ENCODE measurements at places on chromosomes 2 and 18.

DNA sequence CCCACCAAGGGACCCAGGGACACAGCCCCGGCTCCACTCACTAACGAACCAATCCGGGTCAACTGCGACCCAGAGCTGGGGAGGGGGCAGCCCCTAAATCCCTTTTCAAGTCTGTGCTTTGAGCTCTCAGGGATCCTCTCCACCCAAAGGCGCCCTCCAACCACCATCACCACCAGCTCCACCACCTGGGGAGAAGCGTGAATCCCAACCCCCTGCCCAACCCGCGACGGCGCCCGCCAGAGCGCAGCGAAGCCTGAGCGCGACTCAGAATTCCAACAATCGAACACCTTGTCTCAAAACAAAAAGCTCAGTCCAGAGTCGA lies 497 bp downstream of the DSC3 start:
- DNase-seq = no peak

- no peak for DNase-seq
Observed at GRCh38 chr2:74991977-74992376, 33.5 kb downstream of the POLE4 start.

- no peak for DNase-seq
Observed at GRCh38 chr18:23189768-23190661, 54.7 kb downstream of the CABLES1 start.

DNA sequence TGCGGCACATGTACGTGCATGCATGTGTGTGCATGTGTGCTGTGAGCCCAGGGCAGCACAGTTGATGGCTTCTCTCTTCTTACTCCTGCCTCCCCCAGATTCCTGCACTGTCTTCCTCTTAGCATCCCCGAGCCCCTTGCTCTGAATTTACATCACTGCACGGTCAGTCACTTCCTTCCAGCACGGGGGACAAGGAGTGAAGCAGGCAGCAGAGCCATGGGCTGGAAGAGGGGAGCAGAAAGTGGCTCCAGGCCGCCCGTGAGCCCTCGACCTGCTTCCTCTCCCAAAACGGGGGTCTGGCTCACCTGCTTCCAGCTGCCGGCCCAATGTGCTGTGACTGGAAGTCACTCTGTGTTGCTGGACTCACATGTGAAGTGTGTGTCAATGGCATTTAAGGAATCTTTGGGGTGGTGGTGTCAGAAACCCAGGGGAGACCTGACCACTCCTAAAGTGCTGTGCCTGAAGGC lies 106.1 kb downstream of the FAM210A start:
- DNase-seq = no peak

DNA sequence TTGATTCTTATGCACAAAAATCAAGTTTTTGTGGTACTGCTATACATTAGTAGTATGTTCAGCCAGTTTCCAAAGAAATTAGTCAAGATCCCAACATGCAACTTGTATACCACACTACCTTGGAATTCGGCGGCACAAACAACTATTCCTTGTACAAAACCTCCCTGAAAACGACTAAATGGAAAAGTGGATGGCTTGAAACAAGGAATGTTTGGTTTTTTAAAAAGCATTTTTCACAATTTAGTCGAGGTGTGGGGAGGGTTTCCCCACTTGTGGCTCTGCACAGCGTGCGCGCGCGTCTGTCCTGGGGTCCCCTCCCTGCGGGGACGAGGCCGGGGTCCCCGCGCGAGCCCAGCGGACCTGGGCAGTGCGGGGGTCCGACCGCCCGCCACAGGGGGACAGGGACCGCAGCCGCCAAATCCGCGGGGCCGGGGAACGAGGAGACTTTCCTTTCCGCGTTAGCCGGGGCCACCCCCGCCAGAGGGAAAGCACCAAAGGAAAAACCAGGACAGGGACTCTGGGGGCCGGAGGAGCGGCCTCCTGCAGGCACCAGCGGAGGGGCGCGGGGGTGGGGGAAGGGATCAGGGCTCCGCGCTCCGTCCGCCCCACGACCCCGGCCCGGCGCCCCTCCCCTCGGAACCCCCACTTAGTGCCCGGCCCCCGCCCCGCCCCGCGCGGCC lies 534 bp upstream of the SOCS6 start:
- no peak for DNase-seq

DNA sequence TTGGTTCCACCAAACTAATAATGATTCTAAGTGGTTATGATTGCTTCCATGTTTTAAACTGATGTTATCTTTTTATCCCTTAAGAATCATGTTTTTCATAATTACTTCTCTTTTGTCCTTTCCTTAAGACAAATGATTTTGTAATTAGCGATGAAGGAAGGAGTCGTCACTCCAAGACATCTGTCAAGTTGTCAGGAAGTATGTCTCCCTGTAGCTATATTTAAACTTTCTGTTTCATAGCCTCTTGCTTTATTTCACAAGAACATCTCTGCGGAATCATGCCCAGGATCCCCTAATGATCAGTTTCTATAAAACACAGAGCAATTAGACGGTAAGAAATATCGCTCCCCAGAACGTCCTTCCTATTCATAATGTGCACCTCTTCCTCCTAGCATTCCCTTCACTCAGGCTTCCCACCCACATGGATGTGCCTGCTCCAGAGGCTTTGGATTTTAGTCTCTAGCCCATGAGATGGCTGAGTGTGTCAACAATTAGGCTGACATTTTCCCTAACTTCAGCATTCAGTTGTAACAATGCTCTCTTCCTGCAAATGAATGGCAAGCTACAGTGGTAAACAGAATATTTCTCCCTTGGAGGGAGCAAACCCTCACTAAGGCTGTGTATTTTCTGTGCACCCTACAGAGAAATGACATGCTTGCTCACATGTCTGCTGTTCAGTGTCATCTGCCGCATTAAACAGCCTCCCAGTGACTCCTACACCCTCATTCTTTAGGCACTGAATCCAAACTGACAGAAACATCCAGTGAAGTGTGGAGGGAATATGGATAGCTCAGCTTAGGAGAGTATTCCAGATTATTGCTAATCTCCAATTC lies 879.6 kb upstream of the CELF4 start:
- no peak for DNase-seq

GRCh38 chr2:54310961-54311360 lies 54.9 kb upstream of the TSPYL6 start:
- no peak for DNase-seq

Measured in activated T-helper 1 cell treated with Interleukin-2 at 50 U/mL for 16 hours (primary cell).